Chondrocyte (in vitro differentiated cells): ENCODE measurements at places on chromosomes 3 and 15. TPM values are rescaled to one million over a fixed set of nuclear protein-coding genes. Genes with fewer than 3 reads are reported as not detected.

DNA sequence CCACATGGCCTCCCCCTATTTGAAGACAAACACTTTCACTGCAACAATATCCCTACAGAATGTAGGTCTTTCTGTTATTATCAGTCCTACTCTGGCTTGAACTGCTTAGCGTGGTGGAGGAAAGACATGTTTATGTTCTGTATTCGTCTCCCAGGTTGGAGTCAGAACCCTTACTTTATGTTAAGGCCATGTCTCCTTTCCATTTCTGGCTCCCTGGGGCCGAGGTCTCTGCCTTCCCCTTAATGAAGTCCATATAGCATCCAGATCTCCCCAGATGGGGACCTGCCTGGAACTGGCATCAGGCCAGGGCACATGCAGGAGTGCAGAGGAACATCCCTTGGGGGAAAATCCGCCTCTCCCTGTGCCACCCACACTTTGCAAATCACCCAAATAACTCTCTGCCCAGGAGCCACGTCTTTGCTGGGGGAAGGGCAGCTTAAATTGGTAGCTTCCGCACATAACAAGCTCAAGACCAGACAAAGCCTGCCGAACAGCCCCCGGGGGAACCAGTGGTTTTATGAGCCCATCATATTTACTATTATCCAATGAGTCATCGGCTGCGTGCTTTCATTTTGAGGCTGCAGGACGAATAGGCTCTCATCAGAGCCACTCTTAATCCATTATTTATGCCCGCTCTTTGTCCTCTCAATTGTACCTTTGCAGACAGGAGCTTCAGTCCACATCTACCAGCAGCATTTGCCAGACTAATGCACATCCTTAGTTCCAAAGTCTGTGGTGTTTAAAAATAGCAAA lies 237.0 kb downstream of the UACA start:
- H3K27me3 ChIP-seq = peaks cover 14% of the 10 kb centered on the region
- H3K36me3 ChIP-seq = peaks cover 3% of the 10 kb centered on the region
- H3K27ac ChIP-seq = no peak overlapping the region
- H3K4me3 ChIP-seq = peak overlapping the region; percentile 34

DNA sequence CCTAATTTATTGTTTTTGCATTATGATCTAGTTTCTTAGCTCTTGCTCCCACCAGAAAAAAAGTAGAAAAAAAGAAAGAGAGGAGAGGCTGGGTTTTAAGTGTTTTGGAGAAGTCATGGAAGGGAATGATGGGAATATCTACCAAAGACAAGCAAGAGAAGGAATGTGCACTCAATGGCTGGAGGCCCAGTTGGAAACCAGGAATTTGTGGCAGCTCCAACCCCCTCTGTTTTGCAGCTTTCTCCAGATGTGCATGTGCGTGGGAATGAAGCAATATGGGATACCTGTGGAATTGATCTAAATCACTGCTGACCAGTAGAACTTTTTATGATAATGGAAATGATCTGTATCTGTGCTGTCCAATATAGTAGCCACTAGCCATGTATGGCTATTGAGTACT lies 27.1 kb downstream of the EIF2AK4 start:
- peaks cover 30% of the 10 kb centered on the region for H3K36me3 ChIP-seq
- no peaks in the 10 kb centered on the region for H3K4me1 ChIP-seq
- DNase-seq = no peak
- H3K27me3 ChIP-seq = no peaks in the 10 kb centered on the region
- H3K4me3 ChIP-seq = no peak overlapping the region

GRCh38 chr15:58043192-58043903 lies 22.2 kb downstream of the ALDH1A2 start:
- no peak for DNase-seq
- H3K36me3 ChIP-seq = no peaks in the 10 kb centered on the region
- no peak overlapping the region for H3K27ac ChIP-seq
- H3K4me3 ChIP-seq = no peak overlapping the region
- H3K4me1 ChIP-seq = peaks cover 9% of the 10 kb centered on the region

DNA sequence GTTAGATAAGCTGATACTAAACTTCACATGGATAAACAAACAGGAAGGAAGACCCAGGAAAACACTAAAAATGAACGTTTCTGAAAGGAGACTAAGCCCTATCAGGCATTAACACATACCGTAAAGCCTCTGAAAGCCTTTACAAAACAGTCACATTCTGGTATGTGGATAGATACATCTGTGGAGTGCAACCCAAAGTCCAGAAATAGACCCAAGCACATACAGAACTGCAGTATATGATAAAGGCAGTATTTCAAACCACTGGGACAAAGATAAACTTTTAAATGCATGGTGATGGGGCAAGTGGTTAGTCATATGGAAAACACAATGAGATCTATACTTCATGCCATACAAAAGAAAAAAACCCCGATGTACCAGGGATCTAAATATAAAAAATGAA lies 26.0 kb downstream of the DCBLD2 start:
- no peak overlapping the region for H3K4me3 ChIP-seq
- no peaks in the 10 kb centered on the region for H3K27me3 ChIP-seq
- H3K36me3 ChIP-seq = peaks cover 16% of the 10 kb centered on the region
- no peak overlapping the region for H3K27ac ChIP-seq

GRCh38 chr3:23246651-23247050 lies 43.5 kb downstream of the UBE2E2 start:
- H3K27me3 ChIP-seq = no peaks in the 10 kb centered on the region
- H3K36me3 ChIP-seq = no peaks in the 10 kb centered on the region
- H3K4me1 ChIP-seq = peaks cover 38% of the 10 kb centered on the region
- H3K27ac ChIP-seq = peak overlapping the region; percentile 27
- no peak overlapping the region for H3K4me3 ChIP-seq
- no peak for DNase-seq

GRCh38 chr3:25695731-25696420 lies 31.2 kb upstream of the TOP2B start:
- no peak for DNase-seq
- H3K4me3 ChIP-seq = no peak overlapping the region
- H3K36me3 ChIP-seq = no peaks in the 10 kb centered on the region
- peaks cover 14% of the 10 kb centered on the region for H3K27me3 ChIP-seq

DNA sequence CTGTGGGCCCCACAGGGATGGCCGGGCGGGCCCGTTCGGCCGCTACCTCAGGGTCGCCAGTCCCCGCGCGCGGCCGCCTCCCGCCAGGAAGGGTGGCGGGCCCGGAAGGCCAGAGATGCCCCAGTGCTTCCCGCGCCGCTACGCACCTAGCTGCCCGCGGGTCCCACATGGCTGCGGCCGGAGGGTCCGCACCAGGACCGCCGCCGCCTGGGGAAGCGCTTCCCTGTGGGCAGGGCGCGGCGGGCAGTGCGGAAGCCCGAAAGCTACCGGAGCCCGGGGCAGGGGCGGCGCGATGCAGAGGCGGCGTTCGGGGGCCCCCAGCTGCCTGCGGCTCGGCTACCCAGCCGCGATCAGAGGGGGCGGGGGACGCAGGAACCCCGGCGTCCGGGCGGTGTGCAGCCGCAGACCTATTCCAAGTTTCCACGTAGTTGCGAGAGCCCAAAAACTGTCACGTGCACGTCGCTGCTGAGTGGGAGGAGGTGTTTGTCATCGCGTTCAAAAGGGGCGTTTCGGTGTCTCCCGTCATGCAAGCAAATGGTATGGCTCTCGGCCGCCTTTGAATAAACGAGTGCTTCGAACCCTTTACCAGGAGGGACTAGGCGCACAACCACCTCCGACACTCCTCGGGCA lies at the start of gene TRANK1:
Gene TRANK1, minus strand, starts transcription at position 414 of the 630 bp plus-strand sequence. Its CDS starts 245 bp downstream, at position 169.
- H3K36me3 ChIP-seq = peaks cover 10% of the 10 kb centered on the region
- no peak for DNase-seq
- H3K4me3 ChIP-seq = peak within 1 kb of the TSS; percentile 84
- no peaks in the 10 kb centered on the region for H3K27me3 ChIP-seq
- H3K27ac ChIP-seq = peak within 1 kb of the TSS; percentile 87
- peaks cover 13% of the 10 kb centered on the region for H3K4me1 ChIP-seq

GRCh38 chr15:58522391-58522790 lies 90.6 kb downstream of the LIPC start:
- no peaks in the 10 kb centered on the region for H3K27me3 ChIP-seq
- no peak overlapping the region for H3K4me3 ChIP-seq
- no peak for DNase-seq
- H3K4me1 ChIP-seq = peaks cover 43% of the 10 kb centered on the region

GRCh38 chr3:161700998-161701397 lies 204.4 kb downstream of the OTOL1 start:
- H3K27me3 ChIP-seq = no peaks in the 10 kb centered on the region
- no peak overlapping the region for H3K27ac ChIP-seq

GRCh38 chr3:140268103-140268502 lies 333.1 kb downstream of the CLSTN2 start:
- no peak for DNase-seq
- H3K36me3 ChIP-seq = no peaks in the 10 kb centered on the region
- no peak overlapping the region for H3K27ac ChIP-seq
- no peaks in the 10 kb centered on the region for H3K27me3 ChIP-seq
- no peaks in the 10 kb centered on the region for H3K4me1 ChIP-seq

GRCh38 chr15:84981711-84982300 lies at the start of gene PDE8A:
Gene PDE8A (plus strand): TSS chr15:84981856. CDS start chr15:84982163, 307 bp downstream.
- peaks cover 2% of the 10 kb centered on the region for H3K36me3 ChIP-seq
- peak within 1 kb of the TSS; percentile 92 for H3K4me3 ChIP-seq
- H3K27ac ChIP-seq = peak within 1 kb of the TSS; percentile 96
- H3K4me1 ChIP-seq = peaks cover 28% of the 10 kb centered on the region
- DNase-seq = no peak

- no peak for DNase-seq
- H3K27me3 ChIP-seq = peaks cover 8% of the 10 kb centered on the region
- H3K27ac ChIP-seq = no peak overlapping the region
- H3K36me3 ChIP-seq = no peaks in the 10 kb centered on the region
Measured at GRCh38 chr3:69563981-69564380, 175.3 kb upstream of the MITF start.

TM4SF4 gene
- total RNA-seq = not detected in 3 replicates

TMEM266 gene
- total RNA-seq = 0.20 to 1.1 TPM (median 0.23 TPM) in 3 replicates

B3GNT5 gene
- 12.3 to 21.2 TPM (median 19.9 TPM) in 3 replicates for total RNA-seq

EXOSC7 gene
- total RNA-seq = 29.1 to 33.3 TPM (median 31.3 TPM) in 3 replicates
